ENCODE measurements at places on chromosomes 2 and 18. TPM values are rescaled to one million over a fixed set of nuclear protein-coding genes. Genes with fewer than 3 reads are reported as not detected.

GRCh38 chr2:47119001-47119400 lies 36.1 kb downstream of the STPG4 start:
- peak; percentile 41 for DNase-seq

DNA sequence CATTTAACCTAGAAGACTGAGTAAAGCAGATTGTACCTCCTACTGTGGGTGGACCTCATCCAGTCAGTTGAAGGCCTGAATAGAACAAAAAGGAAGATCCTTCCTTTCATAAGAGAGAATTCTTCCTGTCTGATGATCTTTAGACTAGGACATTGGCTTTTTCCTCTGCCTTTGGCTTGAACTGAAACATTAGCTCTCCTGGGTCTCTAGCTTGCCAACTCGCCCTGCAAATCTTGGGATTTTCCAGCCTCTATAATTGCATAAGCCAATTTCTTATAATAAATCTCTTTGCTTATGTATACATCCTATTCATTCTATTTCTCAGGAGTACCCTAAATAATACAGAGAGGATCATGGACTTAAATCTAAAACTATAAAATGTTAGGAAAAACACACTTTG lies 6.2 kb upstream of the KDSR start:
- no peak for DNase-seq

DNA sequence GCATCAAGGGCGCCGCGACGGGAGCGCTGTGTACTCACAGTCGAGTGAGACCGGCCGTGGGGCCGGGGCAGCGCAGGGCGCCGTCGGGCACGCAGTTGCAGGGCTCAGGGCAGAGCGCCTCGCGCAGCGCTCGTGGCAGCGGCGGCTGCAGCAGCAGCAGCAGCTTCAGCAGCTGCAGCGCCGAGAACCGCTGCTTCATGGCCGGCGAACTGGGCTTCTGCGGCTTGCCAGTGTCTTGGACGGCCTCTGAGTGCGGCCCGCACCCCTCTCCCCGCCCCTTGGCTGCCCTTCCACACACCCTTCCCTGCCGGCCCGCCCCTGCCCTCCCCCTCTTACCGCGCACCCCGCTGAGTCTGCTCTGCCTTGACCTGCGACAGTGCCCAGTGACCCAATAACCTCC lies at the start of gene LHCGR:
LHCGR (minus strand) TSS at position 252 of the 400 bp plus-strand sequence; CDS start at position 199, 53 bp downstream.
- no peak for DNase-seq

DNA sequence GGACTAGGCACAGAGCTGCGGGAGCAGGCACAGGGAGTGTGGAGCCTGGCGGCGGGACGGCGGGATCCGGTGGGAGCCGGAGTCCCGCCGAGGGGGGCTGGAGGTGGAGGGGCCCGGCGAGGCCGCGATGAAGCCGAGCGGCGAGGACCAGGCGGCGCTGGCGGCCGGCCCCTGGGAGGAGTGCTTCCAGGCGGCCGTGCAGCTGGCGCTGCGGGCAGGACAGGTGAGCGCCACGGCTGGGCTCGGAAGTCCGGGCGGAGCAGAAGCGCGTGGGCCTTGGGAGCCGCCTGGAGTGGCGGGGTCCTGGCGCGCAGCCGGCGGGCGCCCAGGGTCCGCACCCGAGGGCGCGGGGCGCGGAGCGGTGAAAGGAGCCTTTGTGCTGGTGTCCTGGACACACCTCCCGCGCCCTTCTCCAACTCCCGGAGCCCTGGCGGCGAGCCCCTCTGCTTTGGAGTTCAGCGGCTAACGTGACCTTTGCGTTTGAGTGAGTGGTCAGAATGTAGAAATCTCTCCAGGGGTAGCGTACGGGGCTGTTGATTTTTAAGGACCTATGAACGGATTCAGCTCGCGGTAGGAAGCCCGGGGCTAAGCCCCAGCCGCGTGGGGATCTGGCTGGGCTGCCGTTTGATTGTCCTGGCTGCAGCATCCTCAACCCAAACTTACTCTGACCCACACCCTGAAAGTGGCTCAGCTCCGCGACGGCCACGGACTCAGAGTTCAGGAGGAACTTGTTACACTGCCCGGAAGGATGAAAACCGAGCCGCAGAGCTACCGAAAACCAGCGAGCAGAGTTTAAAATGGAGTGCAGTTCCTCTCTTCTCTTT lies 448 bp downstream of the IMPA2 start:
- DNase-seq = no peak

DNA sequence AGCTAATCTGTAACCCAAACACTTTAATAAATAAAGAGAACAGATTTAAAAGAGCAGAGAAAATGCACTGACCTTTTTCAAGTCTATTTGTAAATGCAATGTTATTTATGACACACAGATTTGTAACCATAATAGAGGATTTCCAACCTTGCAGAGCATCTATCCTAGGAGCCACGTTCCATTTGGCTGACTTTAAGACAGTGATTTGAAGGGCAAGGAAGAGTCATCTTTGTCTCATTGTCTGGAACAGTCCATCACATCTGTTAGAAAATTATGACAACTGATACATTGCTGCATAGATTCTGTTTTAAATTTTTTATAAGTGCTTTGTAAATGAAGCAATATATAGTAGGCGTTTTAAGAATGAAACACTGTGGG lies 90.8 kb upstream of the L3MBTL4 start:
- no peak for DNase-seq

- no peak for DNase-seq
Measured at GRCh38 chr2:120204945-120205670, 18.1 kb downstream of the TMEM185B start.

- DNase-seq = no peak
Measured at GRCh38 chr2:225764346-225764745, 364.8 kb downstream of the NYAP2 start.

- no peak for DNase-seq
Measured at GRCh38 chr2:127392828-127393578, 5.2 kb upstream of the MAP3K2 start.

- no peak for DNase-seq
Measured at GRCh38 chr18:72504866-72505265, 39.3 kb downstream of the CBLN2 start.

DNA sequence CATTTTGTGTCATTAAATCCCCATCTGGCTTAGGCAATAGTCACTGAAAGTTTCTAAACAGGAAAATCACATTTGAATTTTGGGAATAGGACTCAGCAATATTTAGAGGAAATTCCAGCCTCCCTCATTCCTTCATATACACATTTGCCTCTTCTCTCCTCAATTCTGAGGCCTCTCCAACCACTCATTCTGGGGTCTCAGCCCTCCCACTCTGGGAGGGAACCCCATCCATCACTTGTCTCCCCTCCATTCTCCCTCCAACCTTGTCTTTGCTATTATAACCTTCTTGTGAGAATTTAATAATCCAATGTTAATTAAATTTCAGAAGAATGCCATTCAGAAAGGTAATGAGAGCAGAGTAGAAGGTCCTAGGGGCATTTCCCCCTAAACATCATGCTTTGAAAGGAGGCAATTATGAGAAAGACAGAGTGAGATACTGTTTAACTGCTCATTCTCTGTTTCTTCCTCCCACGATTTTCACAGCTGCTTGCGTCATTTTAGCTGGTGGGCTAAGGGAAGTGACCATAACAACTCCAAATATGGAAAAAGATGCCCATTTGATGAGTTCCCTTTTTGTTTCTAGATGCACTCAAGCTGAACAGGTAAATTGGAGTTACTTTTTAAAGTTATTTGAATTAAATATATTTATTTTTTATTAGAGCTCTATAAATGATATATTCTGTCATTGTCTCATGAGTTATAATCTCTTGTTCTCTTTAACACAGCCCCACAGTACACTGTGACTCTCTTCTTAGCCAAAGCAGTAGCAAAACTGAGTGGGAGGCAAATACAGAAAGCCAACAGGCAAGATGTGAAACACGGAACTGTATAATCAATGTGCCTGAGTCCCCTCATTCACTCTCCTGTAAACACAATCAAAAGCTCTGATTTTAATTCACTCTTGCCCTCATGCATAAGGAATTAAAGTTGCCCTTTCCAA lies 135.1 kb downstream of the DLGAP1 start:
- DNase-seq = no peak

The ACVR1 gene
- total RNA-seq = 3.0 TPM

The CD8B2 gene
- total RNA-seq = 22.1 TPM

Data from thymus (tissue), 14 donors.